ENCODE measurements at places on chromosomes 13 and 19.

DNA sequence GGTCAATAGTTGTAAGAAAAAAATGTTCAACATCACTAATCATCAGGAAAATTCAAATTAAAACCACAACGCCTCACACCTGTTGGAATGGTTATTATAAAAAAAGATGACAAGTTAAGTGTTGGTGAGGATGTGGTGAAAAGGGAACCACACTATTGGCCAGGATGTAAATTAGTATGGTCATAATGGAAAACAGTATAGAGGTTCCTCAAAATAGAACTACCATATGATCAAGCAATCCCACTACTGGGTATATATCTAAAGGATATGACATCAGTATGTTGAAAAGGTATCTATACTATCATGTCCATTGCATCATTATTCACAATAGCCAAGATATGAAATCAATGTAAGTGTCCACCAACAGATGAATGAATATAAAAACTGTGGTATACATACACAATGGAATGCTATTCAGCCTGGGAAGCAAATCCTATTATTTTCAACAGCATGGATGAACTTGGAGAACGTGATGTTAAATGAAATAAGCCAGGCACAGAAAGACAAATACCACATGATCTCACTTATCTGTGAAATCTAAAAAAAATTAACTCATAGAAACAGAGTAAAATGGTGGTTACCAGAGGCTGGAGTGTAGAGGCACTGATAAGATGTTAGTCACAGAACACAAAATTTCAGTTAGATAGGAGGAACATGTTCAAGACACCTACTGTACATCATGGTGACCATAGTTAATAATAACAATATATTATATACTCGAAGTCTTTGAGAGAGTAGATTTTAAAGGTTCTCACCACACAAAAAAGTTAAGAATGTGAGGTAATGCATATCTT, 56.6 kb downstream of the TBC1D4 start:
- DNase-seq: no peak

- DNase-seq: no peak
Observed at GRCh38 chr13:57063007-57063406, 77.7 kb upstream of the PRR20A start.

- DNase-seq: no peak
Observed at GRCh38 chr19:56138069-56138468, 3.0 kb upstream of the ZNF444 start.

DNA sequence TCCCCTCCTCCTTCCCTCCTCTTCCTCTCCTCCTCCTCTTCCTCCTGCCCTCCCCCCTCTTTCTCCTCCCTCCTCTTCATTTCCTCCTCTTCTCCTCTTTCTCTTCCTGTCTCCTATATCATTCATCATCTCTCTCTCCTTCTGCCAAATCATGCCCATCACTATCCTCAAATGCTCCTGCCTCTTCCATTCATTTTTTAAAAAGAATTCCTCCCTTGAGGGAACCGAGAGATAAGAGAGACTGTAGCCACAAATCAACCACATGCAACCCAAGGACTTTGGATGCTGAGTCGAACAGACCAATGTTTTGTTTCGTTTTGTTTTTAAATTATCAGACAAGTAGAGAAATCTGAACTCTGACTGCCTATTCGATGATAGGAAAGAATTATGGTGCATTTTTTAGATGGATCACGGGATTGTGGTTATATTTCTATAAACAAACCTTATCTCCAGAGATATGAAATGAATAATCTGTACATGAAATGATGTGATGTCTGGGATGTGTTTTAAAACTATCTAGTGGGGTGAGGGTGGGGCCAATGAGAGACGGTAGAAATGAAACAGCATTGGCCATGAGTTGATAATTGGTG, 9.5 kb upstream of the ZNF541 start:
- DNase-seq: no peak

- DNase-seq: peak; percentile 90
Observed at GRCh38 chr19:11324079-11324661, 15.3 kb downstream of the RAB3D start.

DNA sequence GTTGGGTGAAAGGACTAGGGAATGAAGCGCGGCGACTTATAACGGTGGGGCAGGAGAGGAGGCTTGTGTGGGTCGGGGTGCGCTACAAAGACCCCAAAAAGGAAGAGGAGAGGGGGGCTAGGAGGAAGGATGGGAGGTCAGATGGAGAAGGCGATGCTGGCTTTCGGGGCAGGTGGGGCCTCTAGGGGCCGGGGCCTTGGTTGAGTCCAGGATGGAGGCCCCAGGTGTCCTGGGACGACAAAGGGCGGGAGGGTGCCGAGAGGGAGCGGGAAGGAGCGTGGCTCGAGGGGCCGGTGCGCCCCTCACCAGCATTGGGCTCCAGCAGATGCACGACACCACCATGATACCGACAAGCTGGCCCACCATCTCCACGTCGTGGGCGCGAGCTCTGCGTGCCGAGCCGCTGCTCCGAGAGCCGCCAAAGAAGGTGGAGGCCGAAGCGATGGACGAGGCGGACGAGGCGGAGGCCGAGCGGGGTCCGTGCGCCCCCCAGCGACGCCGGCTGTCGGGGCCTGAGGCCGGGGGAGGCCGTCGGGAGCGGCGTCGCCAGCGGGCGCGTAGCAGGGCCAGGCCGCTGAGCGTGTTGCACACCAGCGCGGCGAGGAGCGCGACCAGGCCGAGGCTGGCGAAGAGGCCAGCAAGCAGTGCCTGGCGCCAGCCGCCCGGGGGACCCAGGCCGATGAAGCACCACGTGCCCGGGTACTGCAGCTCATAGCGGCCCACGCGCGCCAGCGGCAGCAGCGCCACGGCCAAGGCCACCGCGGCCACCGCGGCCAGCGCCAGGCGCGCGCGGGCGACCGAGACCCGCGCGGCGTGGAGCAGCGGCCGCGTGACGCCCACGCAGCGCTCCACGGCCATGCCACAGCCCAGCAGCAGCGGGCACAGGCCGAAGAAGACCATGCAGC, 1.8 kb downstream of the PTGER1 start:
- no peak for DNase-seq

DNA sequence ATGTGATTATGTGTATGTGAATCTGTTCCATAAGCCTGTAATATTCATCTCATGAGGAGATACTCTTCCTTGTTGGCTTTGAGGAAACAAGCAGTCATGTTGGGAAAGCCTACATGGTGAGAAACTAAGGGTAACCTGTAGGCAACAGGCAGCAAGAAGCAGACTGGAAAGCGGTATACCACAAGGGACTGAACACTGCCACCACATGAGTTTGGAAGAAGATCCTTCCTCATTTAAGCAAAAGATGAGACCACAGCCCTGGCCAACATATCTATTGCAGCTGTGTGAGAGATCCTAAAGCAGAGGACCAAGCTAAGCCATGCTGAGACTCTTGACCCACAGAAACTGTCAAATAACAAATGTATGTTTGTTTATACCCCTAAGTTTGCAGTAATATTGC, 134.8 kb downstream of the B3GLCT start:
- no peak for DNase-seq

DNA sequence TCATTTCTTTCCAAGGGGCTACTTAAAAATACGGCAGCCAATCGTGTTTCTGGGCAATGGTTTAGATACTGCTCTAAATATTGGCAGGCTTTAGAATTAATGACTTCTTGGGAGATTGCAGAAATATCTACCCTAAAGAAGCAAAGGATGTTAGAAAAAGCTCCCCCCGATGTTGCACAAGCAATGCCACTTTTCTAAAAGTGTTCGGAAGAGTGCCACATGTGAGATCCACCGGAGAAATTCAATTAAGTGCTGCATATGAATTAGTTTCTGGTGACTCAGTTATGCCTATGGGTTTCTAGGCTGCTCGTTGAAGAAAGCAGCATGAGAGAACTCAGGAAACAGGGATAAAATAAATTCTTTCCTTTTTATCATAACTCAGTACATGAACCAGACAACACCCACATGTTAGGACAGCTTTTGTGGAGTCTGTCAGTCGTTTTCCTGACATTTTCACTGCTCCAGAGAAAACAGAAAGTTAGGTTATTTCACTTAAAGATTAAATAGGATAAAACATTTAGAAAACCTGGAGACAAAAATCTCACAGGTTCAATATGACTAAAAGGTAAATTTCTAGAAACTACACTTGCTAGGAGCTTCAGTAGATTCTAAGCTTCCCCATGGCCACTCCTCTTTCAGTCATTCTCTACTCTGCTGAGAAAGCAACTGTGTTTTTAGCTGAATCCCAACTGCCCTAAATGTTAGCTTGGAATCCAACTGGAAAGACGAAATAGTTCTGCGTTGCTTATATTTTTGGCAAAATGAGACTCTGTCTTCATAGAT, 244.7 kb downstream of the DCLK1 start:
- no peak for DNase-seq

DNA sequence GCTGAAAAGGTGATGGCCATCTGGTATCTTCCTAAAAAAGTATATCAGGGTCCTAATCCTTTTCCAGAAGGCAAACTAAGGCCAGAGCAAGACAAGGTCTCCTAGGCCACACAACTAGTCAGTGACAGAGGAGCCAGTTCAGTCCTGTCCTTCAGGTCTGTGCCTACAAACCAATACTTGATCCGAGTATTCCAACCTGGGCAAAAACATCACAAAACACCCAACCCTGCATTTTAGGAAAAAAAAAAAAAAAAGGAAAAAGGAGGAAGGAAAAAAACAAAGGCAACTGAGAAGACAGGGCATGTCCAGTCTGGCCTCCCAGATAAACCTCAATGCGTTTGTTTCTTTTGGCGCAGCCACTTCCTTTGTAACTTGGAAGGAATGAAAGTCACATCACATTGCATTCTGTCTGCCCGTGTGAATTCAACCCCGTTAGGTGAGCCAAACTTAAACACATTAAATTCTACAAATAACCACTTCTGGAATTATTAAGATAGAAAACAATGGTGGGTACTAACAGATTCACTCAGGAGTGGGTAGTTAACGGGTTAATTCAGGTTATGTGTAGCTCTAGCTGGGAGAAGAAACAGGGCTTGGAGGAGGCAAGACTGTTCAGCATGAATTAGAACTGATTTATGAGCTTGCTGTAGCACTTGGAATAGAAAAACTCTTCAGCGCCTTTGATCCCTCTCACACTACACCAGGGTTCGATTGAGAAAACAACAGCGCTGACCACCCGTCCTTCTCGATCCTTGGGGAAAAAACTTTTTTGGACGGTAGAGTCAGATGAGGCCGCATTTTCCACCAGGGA, 43.0 kb upstream of the HNRNPA1L2 start:
- no peak for DNase-seq
